ENCODE measurements at places on chromosomes 1 and 21.

- no peak for DNase-seq
These were observed 96.6 kb downstream of the WDR4 start for GRCh38 chr21:42782723-42783242.

GRCh38 chr1:63721531-63722189, 52.2 kb upstream of the ROR1 start:
- no peak for DNase-seq

DNA sequence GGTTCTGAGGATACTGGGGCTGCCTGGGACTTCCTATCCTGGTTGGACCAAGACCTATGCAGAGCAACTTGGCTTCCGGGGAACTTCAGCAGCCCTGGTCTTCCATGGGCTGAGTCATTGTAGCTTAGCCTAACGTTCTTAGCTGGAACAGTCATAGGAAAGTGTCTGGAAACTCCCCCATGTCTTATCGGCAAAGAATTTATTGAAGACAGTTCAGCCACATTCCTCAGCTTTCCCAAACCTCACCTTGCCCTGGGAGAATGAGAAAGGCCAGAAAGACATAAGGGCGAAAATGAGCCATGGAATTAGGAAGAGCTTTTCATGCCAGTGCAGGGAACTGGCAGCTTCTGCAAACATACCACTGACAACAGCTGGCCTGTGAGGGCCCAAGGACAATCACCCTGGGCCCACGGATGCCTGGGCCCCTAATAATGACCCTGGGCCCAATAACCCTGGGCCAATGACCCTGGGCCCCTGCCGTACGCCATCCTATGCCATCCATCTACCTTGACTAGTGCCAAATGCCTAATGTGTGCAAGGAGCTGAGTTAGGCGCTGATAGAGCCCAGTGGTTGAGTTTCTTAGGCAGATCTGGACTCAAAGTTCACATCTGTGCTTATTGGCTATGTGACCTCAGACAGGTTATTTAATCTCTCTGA, 114.4 kb upstream of the GADD45A start:
- no peak for DNase-seq

- DNase-seq, result no peak
These were observed 251.0 kb downstream of the OLFM3 start for GRCh38 chr1:101745551-101746270.

GRCh38 chr1:63911049-63911448, 137.2 kb downstream of the ROR1 start:
- no peak for DNase-seq

DNA sequence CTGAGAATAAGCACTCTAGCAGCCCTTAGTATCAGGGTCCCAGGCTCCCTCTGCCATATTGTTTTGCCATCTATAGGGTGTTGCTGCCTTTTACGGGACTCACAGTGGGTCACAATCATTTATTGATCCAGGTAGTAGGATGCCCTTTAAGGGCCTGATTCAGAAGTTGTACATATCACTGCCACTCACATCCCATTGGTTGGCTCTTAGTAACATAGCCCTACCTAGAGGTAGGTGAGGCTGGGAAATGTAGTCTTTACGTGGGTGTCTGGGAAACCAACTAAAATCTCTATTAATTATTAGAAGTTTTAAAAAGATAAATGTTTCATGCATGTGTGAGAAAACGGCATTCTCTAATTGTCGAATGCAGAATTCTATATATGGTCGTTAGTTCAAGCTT, 78.8 kb upstream of the ATP5PO start:
- DNase-seq, result no peak

DNA sequence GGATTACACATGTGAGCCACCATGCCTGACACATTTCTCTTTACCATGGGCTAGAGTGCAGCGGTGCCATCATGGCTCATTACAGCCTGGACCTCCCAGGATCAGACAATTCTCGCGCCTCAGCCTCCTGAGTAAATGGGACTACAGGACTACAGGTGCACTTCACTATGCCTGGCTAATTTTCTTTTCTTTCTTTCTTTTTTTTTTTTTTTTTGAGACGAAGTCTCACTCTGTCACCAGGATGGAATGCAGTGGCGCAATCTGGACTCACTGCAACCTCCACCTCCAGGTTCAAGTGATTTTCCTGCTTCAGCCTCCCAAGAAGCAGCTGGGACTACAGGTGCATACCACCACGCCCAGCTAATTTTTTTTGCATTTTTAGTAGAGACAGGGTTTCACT, 14.8 kb upstream of the KIF1B start:
- no peak for DNase-seq

GRCh38 chr1:4495809-4496208, 158.6 kb upstream of the AJAP1 start:
- no peak for DNase-seq

DNA sequence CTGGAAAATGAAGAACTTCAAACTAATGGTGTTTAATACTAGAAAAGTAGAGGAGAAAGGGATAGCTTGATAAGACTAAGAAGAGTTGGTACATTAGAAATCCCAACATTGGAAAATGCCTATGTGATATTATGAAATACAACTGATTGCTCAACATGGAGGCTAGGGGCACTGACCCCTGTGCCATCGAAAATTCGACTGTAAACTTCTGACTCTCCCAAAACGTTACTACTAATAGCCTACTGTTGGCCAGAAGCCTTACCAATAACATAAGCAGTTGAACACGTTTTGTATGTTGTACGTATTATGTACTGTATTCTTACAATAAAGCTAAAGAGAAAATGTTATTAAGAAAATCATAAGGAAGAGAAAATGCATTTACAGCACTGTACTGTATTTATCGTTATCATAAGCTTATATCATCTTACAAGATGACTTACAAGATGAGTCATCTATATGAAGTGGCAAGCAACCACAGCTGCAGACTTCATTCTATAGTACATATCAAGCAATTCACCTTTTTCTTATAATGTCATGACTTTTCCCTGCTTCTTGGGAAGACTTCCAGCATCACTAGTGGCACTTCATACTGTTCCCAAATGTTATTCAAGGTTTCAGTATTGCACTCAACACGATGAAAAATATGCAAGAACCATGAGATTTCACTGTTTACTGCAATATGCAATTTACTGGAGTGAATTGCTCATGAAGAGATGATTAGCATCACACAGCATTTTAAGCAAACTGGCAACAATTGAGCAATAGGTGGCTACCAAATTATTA, 12.9 kb upstream of the CTSK start:
- no peak for DNase-seq

DNA sequence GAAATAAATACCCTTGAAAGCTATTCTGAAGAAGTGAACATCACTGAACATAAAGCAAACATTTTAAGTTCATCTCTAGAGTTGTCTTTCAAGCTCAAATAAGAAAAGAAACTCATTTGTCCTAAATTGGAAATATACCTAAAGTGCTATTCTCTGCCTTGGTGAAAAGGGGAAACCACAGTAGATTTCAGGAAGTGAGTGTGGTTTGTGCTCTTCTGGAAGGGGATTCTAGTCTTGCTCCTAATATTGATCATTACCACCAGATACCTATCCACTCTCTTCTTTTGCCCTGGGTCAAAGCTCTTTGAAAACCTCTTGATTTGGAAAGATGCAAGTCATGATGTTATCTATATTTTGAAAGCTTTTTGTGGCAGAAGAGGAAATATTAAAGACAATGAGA, 798.1 kb downstream of the ADGRL2 start:
- DNase-seq, result no peak

GRCh38 chr1:218476385-218476784, 131.2 kb downstream of the TGFB2 start:
- no peak for DNase-seq

DNA sequence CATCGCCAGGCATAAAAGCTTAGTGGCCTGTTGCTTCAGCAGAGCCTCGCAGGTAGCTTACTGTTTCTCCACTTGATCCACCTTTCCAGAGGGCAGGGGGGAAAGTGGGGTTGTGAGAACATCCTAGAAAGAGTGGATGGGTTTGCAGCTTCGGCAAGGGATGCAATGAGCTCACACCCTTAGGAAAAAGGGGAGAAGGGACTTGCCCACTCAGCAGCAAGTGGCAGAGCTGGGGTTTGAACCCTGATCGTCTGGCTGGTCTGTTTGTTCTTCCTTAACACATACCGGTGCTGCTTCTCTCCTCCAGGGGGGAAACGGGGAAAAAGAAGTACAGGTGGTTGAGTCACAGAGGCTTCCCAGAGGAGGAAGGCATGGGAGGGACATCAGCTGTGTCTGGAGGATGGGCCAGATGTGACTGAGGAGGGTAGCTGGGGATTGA, 1.0 kb downstream of the TMEM201 start:
- DNase-seq, result no peak

- DNase-seq, result peak; percentile 28
These were observed 261.2 kb downstream of the PTPRU start for GRCh38 chr1:29497395-29498125.

All from activated naive CD4-positive, alpha-beta T cell treated with anti-CD3 and anti-CD28 coated beads, Interleukin-2, amount 50 U/mL, for 72 hours (primary cell).